ENCODE measurements at places on chromosomes 6 and 20.

DNA sequence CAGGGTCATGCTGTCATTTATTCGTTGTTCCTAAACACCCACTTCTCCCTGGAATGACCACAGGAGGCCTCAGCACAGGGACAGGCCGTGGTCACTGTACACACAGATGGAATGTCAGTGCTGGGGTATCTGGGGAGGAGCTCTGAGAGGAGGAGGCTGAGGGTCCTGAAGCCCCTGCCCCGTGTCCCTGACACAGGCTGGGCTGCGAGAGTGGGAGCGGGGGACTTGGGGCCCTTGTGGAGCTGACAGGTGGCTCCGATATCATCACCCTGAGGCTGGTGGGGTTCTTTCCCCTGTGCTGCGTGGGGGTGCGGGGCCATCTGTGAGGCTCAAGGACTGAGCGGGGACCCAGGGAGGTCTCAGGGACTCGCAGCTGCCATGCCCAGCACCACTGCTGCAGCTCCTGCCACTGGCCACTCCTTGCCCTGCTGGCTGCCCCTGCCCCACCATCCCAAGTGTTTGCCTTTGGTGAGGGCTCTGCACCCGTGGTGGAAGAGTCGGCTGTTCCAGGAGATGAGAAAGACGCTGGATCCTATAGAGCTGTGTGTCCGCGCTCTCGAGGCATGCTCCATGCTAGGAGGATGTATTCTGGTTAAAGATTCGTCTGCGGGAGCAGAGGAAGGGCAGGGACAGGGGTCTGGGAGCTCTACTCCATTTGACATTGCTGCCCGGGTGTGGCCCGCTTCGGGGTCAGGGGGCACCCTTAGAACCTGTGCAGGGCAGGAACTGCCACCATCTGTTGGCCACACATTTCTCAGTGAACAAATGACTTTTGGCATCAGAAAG is 18.9 kb downstream of the NPEPL1 start:
- DNase-seq: no peak

GRCh38 chr20:57678340-57678739 is 31.5 kb downstream of the PMEPA1 start:
- no peak for DNase-seq

- no peak for DNase-seq
Measured at GRCh38 chr6:141259807-141260206, 872.9 kb upstream of the GJE1 start.

- no peak for DNase-seq
Measured at GRCh38 chr6:156197513-156197912, 579.7 kb upstream of the ARID1B start.

DNA sequence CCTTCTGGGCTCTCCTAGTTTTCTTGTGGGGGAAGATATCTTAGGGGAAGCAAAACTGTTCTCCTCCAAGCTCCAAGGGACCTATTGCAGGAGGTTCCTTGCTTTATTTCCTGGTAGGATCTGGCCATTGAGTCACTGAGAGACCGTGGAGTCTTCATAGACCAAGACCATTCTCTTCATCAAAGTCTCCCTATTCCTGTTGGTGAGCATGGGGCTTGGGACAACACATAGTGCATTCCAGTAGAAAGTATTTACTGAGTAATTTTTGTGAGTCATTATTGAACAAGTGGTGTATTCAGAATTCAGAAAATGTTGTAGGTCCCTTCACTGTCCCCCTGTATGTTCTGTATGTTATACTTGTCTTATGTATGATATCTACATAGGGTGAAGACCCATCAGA is 133.6 kb downstream of the CDH26 start:
- DNase-seq: no peak

- DNase-seq: no peak
Measured at GRCh38 chr6:36914227-36914794, 28.6 kb downstream of the C6orf89 start.

- no peak for DNase-seq
Measured at GRCh38 chr6:129273161-129273560, 390.2 kb downstream of the LAMA2 start.

- no peak for DNase-seq
Measured at GRCh38 chr6:105500693-105501092, 97.8 kb upstream of the PREP start.

DNA sequence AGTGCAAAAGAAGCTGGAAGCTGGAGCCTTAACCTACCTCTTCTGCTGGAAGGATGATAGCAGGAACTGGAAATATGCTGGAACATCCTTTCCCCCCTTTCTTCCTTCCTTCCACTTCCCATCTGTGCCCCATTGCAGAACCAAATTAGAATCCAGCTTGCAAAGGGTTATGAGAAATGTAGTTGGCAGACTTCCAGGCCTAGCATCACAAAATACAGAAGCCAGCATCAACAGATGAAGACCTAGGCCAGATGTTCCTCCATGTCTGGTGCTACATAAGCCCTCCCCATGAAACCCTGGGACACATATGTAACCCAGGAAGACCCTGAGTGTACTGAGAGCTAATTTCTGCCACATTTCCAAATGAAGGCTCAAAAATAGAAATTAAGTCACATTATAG is 40.0 kb upstream of the TFAP2B start:
- DNase-seq: no peak

- DNase-seq: no peak
Measured at GRCh38 chr20:7291946-7292345, 524.5 kb downstream of the BMP2 start.

DNA sequence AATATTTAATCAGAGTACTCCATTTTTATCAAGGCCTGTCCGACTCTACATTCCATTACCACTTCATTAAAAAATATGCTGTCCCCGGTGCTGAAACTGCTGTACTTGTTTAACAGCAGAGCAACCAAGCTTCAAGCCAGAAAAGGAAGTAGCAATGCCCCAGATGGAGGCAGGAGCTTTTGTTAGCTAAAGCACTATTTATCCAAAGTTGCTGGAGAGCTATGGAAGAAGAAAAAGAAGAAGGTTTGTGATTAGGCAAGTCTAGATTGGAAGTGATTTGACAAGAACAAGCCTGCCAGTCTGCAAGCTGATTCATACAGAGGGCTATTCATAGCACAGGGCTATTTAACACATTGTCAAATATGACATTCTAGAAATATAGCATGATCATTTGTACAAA is 160.9 kb upstream of the SPTLC3 start:
- DNase-seq: no peak

- no peak for DNase-seq
Measured at GRCh38 chr6:41779336-41779735, 364 bp downstream of the FRS3 start.

GRCh38 chr6:90146921-90147649 is 149.6 kb downstream of the BACH2 start:
- DNase-seq: no peak

DNA sequence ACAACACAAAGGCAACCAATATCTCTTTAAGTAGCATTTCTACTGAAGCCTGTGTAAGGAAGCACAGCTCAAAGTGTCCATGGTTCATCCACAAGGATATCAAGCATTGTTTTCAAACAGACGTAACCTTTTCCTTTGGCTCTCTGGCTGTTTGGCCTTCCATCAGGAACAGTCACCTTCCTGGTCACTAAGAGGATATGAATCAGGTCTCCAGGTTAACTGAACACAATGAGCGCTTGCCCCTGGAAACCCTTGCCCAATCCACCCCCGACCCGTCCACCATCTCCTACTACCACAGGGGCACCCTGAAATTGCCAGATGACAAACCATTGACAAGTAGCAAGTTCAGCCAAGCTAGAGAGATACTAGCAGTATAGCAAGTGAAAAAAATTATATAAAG is 114.4 kb upstream of the COL21A1 start:
- DNase-seq: no peak

GRCh38 chr6:10945845-10946244 is 59.0 kb downstream of the SYCP2L start:
- DNase-seq: no peak

DNA sequence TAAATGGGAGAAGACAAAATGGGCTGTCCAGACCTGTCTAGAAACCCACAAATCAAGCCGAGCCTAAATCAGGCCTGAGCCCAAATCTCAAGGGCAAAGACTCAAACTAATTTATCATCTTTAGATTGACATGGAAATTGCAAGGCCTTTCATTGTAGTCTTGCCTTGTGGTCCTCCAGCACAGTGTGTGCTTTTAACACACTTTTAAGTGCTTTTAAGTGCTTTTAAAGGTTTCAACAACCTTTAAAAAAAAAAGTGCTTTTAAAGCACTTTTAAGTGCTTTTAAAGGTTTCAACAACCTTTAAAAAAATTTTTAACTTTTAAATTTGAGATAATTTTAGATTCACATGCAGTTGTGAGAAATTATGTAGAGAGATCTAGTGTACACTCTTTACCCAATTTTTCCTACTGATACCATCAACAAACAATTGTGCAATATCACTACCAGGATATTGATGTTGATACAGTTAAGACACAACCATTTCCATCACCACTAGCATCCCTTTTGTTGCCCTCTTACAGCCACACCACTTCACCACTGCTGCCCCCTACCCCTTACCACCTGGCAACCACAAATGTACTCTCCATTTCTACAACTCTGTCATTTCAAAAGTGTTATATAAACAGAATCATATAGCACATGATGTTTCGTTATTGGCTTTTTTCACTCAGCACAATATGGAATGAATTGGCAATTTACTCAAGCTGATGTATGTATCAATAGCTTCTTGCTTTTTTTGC is 23.1 kb upstream of the DCBLD1 start:
- DNase-seq: no peak

DNA sequence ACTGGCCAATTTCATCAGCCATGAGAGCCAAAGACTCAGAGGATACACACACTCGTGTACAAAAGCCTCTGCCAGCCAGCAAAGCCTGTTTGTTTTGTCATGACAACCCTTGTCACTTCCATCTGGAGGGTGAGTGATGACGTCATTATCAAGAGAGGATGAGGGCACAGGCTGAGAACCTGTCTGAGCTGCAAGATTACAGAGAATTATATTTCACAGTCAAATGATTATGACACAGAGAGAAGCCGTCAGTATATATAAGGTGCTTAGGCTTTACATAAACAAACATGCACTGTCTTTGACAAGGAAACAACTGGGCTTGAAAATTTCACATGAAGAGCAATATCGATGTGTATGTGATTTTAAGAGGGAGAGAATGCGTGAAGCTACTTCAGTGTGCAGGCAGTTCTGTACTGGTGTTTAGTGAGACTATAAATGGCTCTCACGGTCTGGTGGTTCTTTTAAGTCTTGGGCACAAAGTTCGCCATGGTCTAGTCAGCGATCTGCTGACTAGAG is 36.5 kb upstream of the BCLAF1 start:
- no peak for DNase-seq
